ENCODE measurements at places on chromosomes 1 and 21. TPM values are rescaled to one million over a fixed set of nuclear protein-coding genes. Genes with fewer than 3 reads are reported as not detected.

The ASPM gene
- total RNA-seq: 0.63 TPM

The KISS1 gene
- not detected for total RNA-seq

The S100A10 gene
- 57.8 TPM for total RNA-seq

The KRTAP13-2 gene
- not detected for total RNA-seq

The OR10Z1 gene
- not detected for total RNA-seq

The FAM167B gene
- total RNA-seq: 9.4 TPM

The TMEM183A gene
- total RNA-seq: 23.1 TPM

The CFAP107 gene
- not detected for total RNA-seq

The VAV3 gene
- total RNA-seq: 3.6 TPM

The PDE9A gene
- total RNA-seq: 1.1 TPM

The BSND gene
- not detected for total RNA-seq

The FOXD2 gene
- 0.29 TPM for total RNA-seq

The MAP1LC3C gene
- not detected for total RNA-seq

The SMG5 gene
- 56.7 TPM for total RNA-seq

The PGBD5 gene
- 1.9 TPM for total RNA-seq

The PDPN gene
- 0.31 TPM for total RNA-seq

The CACNA1E gene
- not detected for total RNA-seq

The C1orf141 gene
- not detected for total RNA-seq

The HENMT1 gene
- total RNA-seq: 0.70 TPM

The CYP2J2 gene
- 71.3 TPM for total RNA-seq

The CFHR2 gene
- 317 TPM for total RNA-seq

The CSF3R gene
- 14.0 TPM for total RNA-seq

The CTSK gene
- 3.3 TPM for total RNA-seq

The RXRG gene
- total RNA-seq: not detected

The KRTAP13-3 gene
- not detected for total RNA-seq

The SLAMF8 gene
- 0.33 TPM for total RNA-seq

The ERRFI1 gene
- total RNA-seq: 306 TPM

The FABP3 gene
- total RNA-seq: 8.0 TPM

The PTCH2 gene
- 0.31 TPM for total RNA-seq

The NBPF4 gene
- not detected for total RNA-seq

The SYT11 gene
- 0.49 TPM for total RNA-seq

The CASQ2 gene
- total RNA-seq: 0.44 TPM

The CDC73 gene
- total RNA-seq: 19.2 TPM

The LCE1E gene
- not detected for total RNA-seq

The IFNLR1 gene
- total RNA-seq: 3.8 TPM

The EXTL1 gene
- 0.06 TPM for total RNA-seq

The PINK1 gene
- total RNA-seq: 94.1 TPM

The PPP1R15B gene
- total RNA-seq: 28.6 TPM

The MROH9 gene
- not detected for total RNA-seq

The TMEM82 gene
- 17.5 TPM for total RNA-seq

The ENO1 gene
- total RNA-seq: 415 TPM

The RGS13 gene
- total RNA-seq: not detected

The PRKAA2 gene
- total RNA-seq: 0.73 TPM

The TSPEAR gene
- total RNA-seq: not detected

The KRTAP19-1 gene
- not detected for total RNA-seq

The ANXA9 gene
- total RNA-seq: 18.5 TPM

The XCL1 gene
- total RNA-seq: 0.44 TPM

The LDLRAD1 gene
- not detected for total RNA-seq

The SLC27A3 gene
- total RNA-seq: 25.4 TPM

The GBP2 gene
- total RNA-seq: 22.2 TPM

The C4BPA gene
- 1,325 TPM for total RNA-seq

The KDF1 gene
- 2.6 TPM for total RNA-seq

The SYT14 gene
- total RNA-seq: not detected

The RPL5 gene
- total RNA-seq: 532 TPM

The WNT4 gene
- 0.46 TPM for total RNA-seq

The C8B gene
- total RNA-seq: 377 TPM

The FAM151A gene
- total RNA-seq: 5.1 TPM
